ENCODE measurements at places on chromosomes 7 and 10.

DNA sequence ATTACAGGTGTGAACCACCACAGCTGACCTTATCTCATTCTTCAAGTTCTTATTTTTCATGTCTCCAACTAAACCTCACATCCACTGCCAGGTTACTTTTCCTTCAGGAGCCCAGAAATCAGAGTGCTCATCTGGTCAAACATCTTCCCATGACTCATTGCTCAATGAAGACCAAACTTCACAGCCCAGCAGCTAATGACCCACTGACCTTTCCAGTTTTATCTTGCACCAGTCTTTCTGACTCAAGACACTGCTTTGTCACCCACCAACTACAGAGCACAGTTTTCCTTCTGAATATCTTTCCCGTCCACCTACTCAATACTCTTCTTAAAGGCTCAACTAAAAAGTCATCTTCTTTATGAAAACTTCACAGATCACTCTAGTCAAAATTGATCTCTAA lies 245.1 kb downstream of the CHCHD3 start:
- no peak for DNase-seq

DNA sequence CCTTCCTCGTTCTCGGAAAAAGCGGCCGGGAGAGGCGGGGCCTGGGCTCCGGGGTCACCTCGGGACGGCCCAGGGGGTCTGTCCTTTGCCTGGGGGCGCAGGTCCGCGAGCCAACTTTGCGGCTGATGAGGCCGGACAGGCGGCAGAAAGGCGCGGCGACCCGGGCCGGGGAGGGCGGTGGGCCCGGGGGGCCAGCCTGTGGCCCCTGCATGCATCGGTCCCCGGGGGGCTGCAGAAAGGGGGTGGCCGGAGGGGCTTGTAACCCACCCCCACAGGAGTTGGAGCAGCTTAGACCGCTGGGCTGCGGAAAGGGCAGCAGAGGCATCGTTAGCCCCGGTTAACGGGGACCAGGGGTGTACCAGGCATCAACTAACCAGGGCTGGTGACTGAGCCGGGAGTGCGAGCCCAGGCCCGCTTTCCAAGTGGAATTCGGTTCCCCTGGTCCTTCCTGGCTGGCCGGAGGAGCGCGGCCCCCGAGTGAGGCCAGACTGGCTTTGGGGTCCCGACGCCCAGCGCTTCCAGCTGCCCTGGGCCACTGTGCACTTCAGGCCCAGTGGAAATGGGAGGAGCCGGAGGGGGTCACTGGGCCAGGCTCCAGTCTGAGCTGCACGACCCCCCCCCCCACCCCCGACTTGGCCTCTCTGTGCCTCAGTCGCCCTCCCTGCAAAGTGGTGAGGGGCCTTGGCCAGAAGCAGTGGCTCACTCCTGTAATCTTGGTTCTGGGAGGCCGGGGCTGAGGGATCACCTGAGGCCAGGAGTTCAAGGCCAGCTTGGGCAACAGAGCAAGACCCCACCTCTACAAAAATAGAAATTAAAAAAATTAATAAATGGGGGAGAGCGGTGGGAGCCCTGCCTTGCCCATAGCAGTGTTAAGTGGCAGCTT lies 919 bp downstream of the SLC29A4 start:
- no peak for DNase-seq

GRCh38 chr7:100865938-100866728 lies 1.1 kb upstream of the TRIP6 start:
- DNase-seq = no peak

GRCh38 chr10:29959586-29959985 lies 99.8 kb downstream of the JCAD start:
- DNase-seq = no peak

- no peak for DNase-seq
Measured at GRCh38 chr7:45987521-45988290, 66.6 kb upstream of the IGFBP3 start.

All from neuronal stem cell (in vitro differentiated cells).